IMR-90 (cell line): ENCODE measurements at places on chromosomes 16 and 17.

DNA sequence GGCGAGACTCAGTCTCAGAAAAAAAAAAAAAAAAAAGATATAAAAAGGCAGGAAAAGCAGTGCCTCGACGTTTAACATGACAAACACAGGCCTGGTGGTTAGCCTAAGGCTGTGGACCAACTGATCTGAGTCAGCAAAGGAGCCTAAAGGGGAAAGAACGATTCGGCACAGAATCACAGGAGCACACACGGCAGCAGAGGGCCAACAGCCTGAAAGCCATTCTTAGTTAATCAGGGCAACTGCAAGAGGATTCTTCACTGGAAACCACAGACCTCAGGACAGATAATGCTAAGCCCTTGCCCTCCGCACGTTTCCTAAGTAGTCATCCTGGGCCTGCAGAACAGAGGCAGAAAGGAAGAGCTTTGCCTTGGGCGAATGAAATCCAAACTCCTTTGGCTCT is 14.7 kb downstream of the TMEM11 start:
- no peak for DNase-seq

DNA sequence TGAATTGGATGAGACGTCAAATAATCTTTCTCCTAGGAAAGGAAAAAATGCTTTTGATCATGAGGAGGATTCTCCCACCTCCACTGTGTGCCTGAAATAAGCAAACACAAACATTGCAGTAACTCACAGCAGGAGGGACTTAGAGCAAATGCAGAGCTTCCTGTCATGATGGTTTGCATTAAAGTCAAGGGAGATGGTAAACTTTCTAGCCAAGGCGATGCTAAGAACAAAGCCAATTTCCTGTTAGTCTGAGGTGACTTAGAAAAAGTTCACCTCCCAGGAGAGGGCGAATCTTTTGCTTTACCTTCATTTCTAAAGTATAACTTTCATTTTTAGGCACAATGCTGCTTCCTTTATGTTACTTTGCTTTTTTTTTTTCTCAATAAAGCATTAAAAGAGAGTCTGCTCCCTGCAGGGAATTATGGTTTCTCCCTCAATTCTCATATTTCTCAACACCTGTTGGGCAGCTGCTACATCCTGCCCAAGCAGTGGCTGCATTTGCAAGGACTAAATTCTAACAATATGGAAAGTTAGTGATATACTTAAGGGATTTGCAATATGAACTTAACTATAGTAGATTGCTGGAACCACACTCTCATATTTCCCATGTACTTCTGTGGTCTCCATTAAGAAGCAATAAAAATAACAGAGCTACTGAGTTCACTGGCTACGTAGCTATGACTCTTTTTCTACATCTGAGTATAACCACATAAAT is 175.6 kb downstream of the PCTP start:
- no peak for DNase-seq

GRCh38 chr16:83954577-83955016 is 1.6 kb downstream of the OSGIN1 start:
- peak; percentile 38 for DNase-seq

DNA sequence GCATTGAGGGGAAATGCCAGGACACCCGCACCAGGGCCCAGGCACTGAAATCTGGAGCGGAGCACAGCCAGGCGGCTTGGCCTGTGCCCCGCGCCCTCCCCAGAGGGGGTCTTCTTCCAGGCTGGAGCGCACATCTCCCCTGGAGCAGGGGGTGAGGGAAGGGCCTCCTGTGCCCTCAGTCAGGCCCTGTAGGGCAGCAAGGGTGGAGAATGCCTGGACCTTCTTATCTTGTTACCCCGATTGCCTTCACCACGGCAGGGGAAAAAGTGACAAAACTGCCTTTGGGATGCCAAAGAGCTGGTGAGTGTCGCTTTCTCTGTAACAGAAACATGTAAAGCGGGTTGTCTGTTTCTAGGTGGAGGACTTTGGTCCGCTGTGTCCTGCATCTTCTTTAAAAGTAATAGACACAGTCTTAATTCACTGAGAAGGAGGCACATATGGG is 48.3 kb upstream of the BAHCC1 start:
- no peak for DNase-seq

DNA sequence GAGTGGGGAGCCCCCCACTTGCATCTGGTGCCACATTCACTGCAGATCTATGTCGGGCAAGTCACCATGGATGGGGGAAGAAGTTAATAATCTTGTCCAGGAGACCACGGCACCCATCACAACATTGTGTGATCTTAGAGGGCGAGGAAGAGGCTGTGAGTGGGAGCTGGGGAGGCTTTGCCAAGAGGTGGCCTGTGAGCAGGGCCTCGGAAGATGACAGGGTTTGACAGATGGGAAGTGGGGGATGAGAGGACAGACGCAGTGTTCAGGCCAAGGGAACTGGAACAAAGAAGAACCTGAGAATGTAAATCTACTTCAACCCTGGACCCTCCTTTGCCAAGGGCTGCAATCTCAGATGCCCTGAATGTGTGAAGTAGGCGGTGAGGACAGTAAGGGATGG is 12.4 kb downstream of the ACE start:
- DNase-seq: no peak

GRCh38 chr17:15260376-15261257 is 4.5 kb downstream of the PMP22 start:
- peak; percentile 88 for DNase-seq
